ENCODE measurements at places on chromosomes 2 and 18.

DNA sequence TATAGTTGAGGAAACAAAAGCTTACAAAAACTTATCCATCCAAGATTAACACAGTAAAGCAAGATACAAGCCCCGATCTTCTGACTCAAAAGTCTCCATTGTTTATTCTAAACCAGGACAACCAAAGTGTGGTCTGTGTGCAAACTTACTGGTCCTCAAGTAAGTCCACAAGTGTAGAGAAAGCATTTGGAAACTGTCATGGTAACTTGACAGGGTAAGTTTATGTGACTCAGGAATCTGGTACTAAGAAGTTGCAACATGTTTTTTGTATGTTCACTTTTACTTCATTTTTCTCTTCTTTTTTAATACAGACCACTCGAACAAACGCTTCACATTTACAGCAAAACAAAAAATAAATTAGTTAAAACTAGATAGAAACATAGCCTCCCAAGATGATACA, 9.4 kb downstream of the MBD2 start:
- DNase-seq = peak; percentile 28

GRCh38 chr2:158191076-158191895, 89.6 kb downstream of the UPP2 start:
- peak; percentile 80 for DNase-seq

DNA sequence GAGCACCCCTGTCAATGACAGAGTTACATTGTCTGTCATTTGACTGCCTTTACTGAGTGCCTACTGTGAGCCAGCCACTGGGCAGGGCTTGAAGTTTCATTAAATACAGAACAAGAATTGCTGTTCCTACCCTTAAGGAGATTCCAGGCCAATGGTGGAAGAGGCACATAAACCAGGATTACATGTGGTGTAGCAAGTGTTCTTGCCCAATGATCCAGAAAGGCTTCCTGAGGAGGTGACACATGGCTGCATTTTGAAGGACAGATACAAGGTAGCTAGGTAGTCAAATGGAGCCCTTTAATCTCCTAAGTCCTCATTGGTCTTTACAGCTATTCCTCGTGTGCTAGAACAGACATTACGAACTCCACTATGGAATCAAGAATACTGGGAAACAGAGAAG, 312.7 kb downstream of the ETAA1 start:
- no peak for DNase-seq

GRCh38 chr2:118177318-118177717, 89.0 kb downstream of the INSIG2 start:
- DNase-seq = no peak

DNA sequence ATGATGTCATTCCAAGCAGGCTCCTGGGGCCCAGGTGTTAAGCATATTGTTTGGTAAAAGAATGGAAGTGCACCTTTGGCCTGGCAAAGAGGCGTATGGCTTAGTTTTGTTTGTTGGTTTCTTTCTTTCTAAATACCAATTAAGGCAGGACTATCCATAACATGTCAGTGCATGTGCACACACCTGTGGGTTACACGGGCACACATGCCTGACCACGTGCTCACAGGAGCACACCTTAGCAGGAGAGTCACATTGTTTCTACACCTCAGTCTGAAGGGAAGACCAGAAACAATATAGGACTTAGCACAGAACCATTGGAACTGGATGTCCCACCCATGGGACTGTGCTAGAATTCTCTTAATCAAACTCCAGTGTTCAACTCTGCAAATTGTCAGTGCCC, 127.8 kb downstream of the FBXO15 start:
- DNase-seq = no peak

GRCh38 chr2:84970868-84971509, at the start of gene KCMF1:
Gene KCMF1 (plus strand): TSS chr2:84971161. CDS start chr2:84971452, 291 bp downstream.
- DNase-seq = peak; percentile 68

GRCh38 chr18:54359233-54359632, 1.5 kb downstream of the C18orf54 start:
- peak; percentile 48 for DNase-seq

DNA sequence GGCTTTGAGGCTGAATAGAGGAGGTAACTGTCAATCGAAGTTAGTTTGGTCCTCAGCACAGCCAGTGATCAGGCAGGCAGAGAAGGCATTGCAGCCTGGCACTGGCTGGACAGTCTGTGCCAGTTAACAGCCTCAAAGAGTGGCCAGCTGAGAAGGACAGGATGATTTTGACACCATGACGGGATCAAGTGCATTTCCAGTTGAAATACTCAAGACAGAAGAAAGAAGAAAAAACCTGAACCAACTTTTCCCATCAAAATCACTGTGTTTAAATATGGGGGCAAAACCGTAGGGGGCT, 96.7 kb upstream of the ZCCHC2 start:
- no peak for DNase-seq

- no peak for DNase-seq
Measured at GRCh38 chr2:44838116-44838790, 103.2 kb upstream of the SIX3 start.

GRCh38 chr2:142710336-142710735, 167.1 kb upstream of the KYNU start:
- DNase-seq = no peak

DNA sequence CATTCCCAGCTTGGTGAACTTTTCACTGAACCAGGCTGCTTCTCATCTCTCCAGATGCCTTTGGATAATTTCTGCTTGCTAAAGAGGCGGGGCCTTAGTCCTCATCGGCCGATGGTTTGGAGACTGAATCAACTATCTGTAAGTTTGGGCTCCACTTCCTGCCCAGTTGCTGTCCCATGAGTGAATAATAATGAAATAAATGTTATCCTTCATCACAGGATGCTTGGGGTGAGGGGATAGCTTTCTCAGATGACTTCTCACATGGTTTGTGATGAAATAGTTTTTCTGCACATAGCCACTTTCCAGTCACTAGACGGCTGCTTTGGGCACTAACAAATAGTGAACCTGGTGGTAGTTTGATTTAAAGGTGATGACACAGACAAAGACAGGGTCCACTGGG, 376.6 kb upstream of the TRIB2 start:
- no peak for DNase-seq

DNA sequence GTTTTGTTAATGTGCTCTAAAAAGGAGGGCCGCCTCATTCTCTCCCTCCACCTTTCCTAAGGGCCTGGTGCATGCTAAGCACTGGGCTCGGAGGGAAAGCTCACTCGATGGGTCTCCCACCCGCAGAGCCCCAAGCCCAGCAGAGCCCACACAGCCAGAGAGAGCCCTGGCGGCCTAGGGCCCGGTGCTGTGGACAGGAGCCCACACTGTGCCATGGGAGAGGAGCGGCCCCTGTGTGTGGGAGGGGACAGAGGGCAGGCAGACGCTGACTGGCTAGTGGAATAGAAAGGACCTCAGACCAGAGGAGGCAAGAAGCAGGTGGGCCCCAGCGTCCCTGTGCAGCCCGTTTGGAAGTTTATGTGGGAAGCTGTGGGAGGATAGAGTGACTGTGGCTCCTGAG, 49.4 kb upstream of the KCNF1 start:
- DNase-seq = no peak

Data from astrocyte of the spinal cord (primary cell).